Stimulated activated CD8-positive, alpha-beta memory T cell treated with anti-CD3 and anti-CD28 coated beads, Interleukin-15, amount 100 ng/mL, for 24 hours (primary cell): ENCODE measurements at places on chromosomes 6 and 20.

DNA sequence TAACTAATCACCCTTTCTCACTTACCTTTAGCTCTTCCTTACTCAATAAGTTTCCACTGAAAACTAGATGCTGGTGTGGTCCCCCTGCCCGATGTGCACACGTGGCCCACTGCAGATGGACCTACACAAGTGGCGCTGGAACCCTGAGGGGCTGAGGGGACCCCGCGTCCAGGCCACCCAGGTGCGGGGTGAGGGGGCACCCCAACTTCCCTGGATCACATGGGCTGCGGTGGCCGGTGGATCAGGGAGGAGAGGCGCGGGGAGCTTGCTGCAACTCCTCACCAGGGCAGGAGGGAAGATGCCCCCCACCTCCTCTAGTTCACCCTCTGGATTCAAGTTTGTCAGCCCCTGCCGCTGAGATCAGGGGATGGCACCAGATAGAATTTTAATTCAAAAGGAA is 12.5 kb upstream of the HLA-DOA start:
- DNase-seq: no peak

GRCh38 chr6:124226396-124226795 is 422.7 kb downstream of the NKAIN2 start:
- DNase-seq: no peak

DNA sequence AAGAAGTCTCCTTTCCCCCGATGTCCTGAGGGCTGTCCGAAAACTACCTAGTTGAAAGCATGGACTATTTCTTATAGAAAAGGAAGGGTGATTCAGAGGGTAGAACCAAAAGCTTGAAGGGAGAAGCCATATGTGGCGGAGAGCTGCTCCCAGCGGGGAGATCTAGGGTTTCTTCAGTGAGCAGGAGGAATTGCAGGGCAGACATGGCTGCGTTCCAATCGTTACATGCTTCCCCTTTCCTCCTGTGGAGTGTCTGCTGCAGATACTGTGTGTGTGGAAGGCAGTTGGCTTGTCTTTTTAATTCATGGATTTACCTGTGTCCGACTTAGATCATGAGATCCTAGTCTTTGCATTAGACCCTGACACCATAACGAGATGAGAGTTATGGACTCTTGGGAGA is 799.5 kb downstream of the QKI start:
- no peak for DNase-seq

DNA sequence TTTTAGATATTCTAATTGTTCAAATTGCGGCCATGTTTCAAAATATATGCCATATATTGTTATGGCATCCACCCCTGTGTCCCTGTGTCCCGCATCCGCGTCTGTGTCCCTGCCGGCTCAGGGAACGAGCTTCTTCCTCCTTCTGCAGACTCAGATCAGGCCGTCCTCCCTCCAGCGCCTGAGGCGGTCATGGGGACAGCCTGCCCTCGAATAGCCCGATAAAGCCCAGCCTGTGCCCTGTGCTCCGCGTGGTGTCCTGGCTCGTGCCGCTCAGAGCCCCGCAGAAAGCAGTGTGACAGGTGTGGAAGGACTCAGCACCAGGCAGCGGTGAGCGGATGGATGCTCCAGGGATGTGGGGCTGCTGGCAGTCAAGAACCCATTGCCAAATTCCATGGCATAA is 663.4 kb upstream of the DEFB115 start:
- DNase-seq: no peak

DNA sequence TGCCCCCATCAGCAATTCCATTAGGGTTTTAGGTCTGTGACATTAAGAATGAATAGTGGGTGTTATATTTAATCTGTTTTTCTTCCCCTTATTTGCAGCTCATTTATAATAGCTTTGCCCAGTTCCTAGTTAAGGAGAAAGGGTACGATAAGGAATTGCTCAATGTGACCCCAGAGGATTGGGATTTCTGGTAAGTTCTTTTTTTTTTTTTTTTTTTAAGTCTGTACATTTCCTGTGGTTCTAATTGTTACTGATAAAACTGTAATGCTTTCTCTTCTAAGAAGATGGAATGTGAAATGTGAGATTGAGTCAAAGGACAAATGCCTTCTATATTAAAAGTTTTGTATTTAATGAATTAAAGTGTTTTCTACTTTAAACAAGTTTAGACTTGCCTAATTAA is 5.5 kb downstream of the NT5DC1 start:
- no peak for DNase-seq

DNA sequence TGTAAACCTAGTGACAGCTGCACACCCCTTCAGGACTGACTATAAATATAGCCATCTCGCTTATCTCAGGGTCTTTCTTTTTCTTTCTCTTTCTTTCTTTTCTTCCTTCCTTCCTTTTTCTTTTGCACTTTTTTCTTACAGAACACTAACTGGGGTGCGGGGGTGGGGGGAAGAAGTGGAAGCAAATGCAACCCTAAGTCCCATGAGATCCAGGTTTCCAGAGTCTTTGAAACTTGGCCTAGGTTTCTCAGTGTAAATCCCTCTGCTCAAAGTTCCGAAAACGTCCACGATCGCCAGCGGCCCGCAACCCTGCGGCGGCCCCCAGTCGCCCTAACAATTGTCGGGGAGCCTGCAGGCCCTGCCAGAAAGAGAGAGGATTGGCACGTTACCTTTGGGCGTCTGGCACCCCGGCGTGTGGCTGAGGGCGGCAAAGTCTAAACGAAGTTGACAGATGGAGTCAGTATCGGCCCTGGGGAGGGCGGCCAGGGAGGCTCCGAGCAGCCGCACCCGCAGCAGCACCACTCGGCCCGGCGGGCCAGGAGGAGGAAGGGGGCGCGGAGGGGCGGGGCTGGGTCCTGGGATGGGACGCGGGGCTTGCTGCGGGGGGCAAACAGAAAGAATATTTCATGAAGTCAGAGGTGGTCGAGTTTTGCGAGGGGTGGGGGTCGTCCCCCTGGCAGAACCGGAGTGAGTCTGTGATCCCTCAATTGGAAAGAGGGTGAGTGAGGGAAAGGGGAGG is 577 bp upstream of the FOXF2 start:
- DNase-seq: no peak

DNA sequence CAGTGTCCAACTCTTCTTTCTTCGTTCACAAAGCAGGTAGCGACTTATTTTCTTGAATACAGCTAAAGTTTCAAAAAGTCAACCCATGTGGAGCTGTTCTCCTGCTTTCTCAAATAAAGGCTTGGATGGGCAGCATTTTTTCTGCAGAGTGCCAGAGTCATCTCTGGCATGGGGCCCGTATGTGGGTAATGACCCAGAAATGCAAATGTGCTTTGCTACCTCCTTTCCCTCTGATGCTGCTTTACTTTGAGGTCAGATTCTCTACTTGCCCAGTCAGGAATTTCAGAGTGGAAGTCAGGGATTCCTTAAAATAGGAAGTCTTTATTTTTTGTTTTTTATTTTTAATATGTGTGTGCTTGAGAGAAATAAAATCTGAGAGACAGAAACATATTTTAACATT is 4.9 kb downstream of the NKAIN2 start:
- no peak for DNase-seq

DNA sequence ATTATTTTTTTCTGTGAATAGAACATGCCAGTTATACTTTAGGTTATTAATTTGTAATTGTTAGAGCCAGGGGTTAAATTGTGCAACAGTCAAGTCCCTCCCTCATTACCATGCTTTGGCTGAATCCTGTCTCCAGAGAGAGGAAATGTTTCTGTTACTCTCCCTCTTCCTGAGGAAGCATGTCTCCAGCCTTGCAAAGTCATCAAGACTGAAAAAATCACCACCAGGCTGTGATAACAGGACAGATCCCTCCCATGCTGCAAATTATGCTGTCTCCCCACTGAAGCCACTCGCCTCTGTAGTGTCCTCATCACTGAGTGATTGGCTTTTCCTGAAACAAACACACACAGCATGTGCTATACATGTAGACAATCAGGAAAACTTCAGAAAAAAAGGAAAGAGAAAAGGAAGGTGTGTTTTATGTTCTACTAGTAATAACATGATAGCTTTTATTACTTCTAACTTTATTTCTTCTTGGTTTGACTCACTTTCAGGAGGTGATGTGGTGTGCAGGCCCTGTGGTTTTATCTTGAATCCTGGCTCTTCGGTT is 290.0 kb upstream of the JAG1 start:
- DNase-seq: no peak

DNA sequence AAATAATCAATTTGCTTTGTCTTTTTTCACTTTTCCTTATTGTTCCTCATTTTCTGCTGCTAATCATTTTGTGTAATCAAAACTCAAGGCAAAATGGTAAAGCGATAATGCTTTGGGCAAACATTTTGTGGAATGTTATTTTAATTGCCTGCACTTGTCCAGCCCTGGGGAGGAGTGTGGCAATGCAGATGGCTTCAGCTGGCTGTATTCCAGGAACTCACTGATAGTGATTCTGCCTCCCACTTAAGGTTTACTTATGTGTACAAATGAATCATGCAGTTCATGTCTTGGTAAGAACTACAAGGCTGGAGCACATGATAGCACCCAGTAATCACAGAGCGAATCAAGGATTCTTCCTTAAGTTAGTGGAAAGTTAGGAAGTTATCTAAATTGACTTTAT is 107.8 kb downstream of the COL19A1 start:
- DNase-seq: no peak

DNA sequence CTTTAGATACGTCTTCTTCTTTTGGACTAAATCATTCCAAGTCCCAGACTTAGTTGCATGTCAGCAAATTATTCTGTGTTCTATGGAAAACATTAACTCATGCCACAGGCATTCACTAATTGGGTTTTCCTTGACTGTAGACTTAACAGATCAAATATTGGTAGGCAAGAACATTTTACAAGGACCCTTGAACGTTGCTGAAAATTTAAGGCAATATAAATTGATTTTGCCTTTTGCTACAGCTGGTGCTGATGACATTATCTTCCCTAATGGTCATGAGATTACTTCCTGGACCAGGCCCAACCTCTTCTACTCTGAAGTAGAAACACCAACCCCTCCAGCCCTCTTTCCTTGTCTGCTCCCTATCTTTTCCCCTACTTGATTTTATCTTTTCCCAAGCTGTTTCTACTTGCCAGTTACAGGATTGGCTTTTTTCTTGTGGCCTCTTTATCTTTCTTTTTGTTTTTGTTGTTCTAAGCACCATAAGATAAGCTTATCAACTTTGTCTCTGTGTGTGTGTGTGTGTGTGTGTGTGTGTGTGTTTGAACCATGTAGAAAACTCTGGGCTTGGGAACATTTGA is 514.0 kb upstream of the SOX4 start:
- no peak for DNase-seq

GRCh38 chr6:5278047-5278446 is 16.7 kb downstream of the FARS2 start:
- DNase-seq: no peak

GRCh38 chr6:57013521-57013926 is 33.0 kb upstream of the KIAA1586 start:
- DNase-seq: no peak

- no peak for DNase-seq
Observed at GRCh38 chr6:70708448-70708847, 40.8 kb downstream of the SMAP1 start.

DNA sequence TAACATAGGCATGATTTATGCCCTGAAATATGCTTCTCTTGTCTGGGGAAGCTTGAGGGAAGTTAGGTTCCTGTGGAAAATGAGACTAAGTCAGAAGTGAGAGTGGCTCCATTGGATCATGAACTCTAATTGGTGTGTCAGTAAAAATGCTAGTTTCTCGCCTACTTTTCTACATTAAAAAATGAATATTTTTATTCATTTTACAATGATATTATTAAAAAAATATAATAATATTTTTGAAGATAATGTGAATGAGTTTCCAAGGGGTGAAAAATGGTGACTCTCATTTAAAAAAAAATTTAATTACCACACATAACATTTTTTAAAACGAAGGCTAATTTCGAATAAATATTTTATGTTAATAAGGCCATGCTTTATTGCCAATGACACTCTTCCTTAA is 84.2 kb downstream of the HIVEP1 start:
- DNase-seq: no peak

DNA sequence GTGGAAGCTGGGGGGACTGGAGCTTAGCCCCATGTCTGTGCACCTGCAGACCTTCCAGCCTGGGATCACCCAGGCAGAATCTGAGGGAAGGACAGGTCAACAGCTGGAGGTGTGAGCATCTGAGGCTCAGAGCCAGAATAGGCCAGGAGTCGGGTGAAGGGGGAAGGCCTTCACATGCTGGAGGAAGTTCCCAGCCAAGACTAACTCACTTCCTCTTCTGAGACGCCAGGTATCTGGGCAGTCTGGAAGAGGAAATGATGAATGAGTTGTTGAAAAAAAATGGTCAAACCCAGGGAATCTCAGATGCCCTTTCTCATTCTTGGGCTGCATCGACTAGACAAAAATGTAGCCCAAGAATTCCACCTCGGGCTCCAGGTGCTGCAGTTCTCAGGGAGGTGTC is 73.6 kb upstream of the TIAM2 start:
- DNase-seq: no peak

GRCh38 chr20:63188641-63189321 is 27.1 kb downstream of the YTHDF1 start:
- no peak for DNase-seq

- DNase-seq: peak; percentile 16
Observed at GRCh38 chr20:46349035-46349741, 40.9 kb upstream of the CDH22 start.

DNA sequence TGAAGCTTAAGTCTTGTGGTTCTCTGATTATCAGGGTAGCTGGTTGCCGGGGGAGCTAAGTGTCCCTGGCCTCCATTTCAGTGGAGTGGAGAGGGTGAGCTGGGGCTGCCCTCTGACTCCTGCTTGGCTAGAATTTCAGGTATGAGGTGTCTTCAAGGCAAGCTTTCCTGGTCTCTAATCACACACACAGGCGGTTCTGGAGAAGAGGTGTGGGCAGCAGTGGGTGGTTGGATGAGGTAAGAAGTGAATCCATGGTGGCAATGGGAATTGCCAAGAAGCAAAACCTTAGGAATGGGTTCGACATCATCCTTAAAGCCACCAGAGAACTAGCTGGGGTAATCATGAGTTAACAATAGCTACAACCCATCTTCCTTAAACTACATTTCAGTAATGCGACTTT is 157.6 kb downstream of the CARMIL1 start:
- no peak for DNase-seq

DNA sequence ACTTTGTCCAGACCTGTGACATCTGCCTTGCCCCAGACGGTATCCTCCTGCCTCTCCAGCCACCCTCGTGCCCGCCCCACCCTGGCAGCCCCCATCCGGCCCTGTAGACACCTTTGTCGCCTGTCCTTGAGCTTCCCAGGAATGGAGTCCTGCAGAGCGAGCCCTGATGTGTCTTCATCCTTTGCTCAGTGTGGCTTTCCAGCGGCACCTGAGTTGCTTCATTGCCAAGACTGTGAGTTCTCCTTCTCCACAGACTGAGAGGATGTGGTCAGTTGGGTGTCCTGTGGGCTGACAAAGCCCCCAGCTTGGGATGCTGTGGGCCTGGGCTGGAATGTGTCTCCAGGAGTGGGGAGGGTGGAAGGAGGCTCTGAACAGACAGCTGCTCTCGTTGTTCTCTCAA is 1.7 kb upstream of the CST4 start:
- no peak for DNase-seq

DNA sequence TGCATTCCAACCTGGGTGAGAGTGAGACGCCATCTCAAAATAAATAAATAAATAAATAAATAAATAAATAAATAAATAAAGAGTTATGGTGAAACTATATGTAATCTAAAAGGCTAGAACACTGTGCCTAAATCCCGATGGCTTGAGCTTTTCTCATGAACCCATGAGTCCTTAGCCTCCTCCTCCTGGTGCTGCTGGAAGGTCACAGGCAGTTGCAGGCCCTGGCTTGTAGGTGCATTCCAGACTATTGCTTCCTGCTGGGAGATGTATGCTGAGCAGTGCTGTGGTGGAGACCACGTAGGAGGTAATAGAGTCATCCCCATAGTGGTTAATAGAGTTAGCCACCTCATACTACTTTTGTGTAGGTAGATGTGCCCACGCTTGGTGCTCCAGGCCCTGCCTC is 12.5 kb downstream of the PTK7 start:
- DNase-seq: no peak
